ENCODE measurements at places on chromosomes 4 and X. TPM values are rescaled to one million over a fixed set of nuclear protein-coding genes. Genes with fewer than 3 reads are reported as not detected.

Gene POF1B
- 0.75 TPM for polyA plus RNA-seq

Gene ZBTB49
- 4.4 TPM for polyA plus RNA-seq

Gene CTAG2
- not detected for polyA plus RNA-seq

Gene HPRT1
- 66.0 TPM for polyA plus RNA-seq

Gene OCRL
- 36.7 TPM for polyA plus RNA-seq

Gene CCNG2
- 5.4 TPM for polyA plus RNA-seq

Gene MAGEC2
- polyA plus RNA-seq, result not detected

Gene PAGE5
- polyA plus RNA-seq, result not detected

Gene CTSO
- polyA plus RNA-seq, result 5.0 TPM

Gene ANAPC10
- 13.0 TPM for polyA plus RNA-seq

Gene AFM
- polyA plus RNA-seq, result not detected

Gene ADGRG4
- polyA plus RNA-seq, result 0.02 TPM

Gene ZDHHC15
- polyA plus RNA-seq, result 4.2 TPM

Gene RPA4
- 0.32 TPM for polyA plus RNA-seq

Gene MAGEA8
- not detected for polyA plus RNA-seq

Gene SMARCA1
- polyA plus RNA-seq, result 117 TPM

Gene GPM6B
- polyA plus RNA-seq, result 4.2 TPM

Gene KDR
- polyA plus RNA-seq, result 8.8 TPM

Gene NALF2
- 0.77 TPM for polyA plus RNA-seq

Gene SHROOM2
- 3.5 TPM for polyA plus RNA-seq

Gene FSTL5
- 4.7 TPM for polyA plus RNA-seq

Gene MAGEA11
- polyA plus RNA-seq, result not detected

Gene PHEX
- polyA plus RNA-seq, result 0.08 TPM

Gene BTC
- polyA plus RNA-seq, result 1.2 TPM

Gene PPP2R2C
- polyA plus RNA-seq, result 4.7 TPM

Gene FAM13A
- 21.1 TPM for polyA plus RNA-seq

Gene SPIN2B
- polyA plus RNA-seq, result 10.5 TPM

Gene SORCS2
- 0.67 TPM for polyA plus RNA-seq

Gene USP17L26
- polyA plus RNA-seq, result not detected

Gene MUC7
- polyA plus RNA-seq, result not detected

Gene GNRHR
- polyA plus RNA-seq, result not detected

Gene CFAP99
- polyA plus RNA-seq, result 2.1 TPM

Gene KLB
- polyA plus RNA-seq, result 1.1 TPM

Gene FAM9C
- not detected for polyA plus RNA-seq

Gene ADH1C
- 1.5 TPM for polyA plus RNA-seq

Gene GIMD1
- not detected for polyA plus RNA-seq

Gene ALAS2
- polyA plus RNA-seq, result not detected

Gene MAGEA6
- not detected for polyA plus RNA-seq

Gene PAK3
- 1.6 TPM for polyA plus RNA-seq

Gene RPL9
- 1,931 TPM for polyA plus RNA-seq

Gene PF4V1
- polyA plus RNA-seq, result not detected

Gene DRD5
- not detected for polyA plus RNA-seq

Gene MAGEB10
- not detected for polyA plus RNA-seq

Gene GAGE13
- not detected for polyA plus RNA-seq

Gene ARMCX4
- polyA plus RNA-seq, result 52.0 TPM

Gene NR3C2
- polyA plus RNA-seq, result 2.6 TPM

Gene KCNE5
- 0.54 TPM for polyA plus RNA-seq

Gene NXF3
- 2.2 TPM for polyA plus RNA-seq

Gene CXCL11
- polyA plus RNA-seq, result 1.2 TPM

Gene TCEANC
- 5.3 TPM for polyA plus RNA-seq

Gene SSX3
- polyA plus RNA-seq, result not detected

Gene GPR143
- 0.27 TPM for polyA plus RNA-seq

Gene PNMA5
- polyA plus RNA-seq, result 0.07 TPM

Gene GAGE12H
- not detected for polyA plus RNA-seq

Gene DCHS2
- 1.0 TPM for polyA plus RNA-seq

Gene ARR3
- polyA plus RNA-seq, result not detected

Gene TLR7
- polyA plus RNA-seq, result 0.20 TPM

All from adrenal gland (tissue), 19 donors.